ENCODE measurements at places on chromosomes 3 and 15.

DNA sequence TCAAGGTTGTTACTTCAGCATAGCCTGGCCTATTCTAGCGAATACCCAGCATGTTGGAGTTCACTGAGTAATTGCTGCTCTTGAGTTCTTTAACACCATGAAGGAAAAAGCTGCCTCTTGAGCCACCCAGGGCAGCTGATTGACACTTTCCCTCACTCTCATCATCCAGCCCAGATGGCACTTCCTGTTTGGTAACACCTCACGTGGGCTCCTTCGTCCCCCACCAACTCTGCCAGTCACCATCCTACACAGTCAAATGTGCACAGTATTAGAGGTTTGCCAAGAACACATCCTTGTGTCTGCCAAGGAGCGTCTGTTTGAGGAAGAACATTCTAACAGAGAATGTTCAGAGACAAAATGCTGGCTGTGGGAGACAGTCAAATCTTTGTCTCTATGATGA is 266.3 kb downstream of the RPLP1 start:
- DNase-seq: peak; percentile 73

DNA sequence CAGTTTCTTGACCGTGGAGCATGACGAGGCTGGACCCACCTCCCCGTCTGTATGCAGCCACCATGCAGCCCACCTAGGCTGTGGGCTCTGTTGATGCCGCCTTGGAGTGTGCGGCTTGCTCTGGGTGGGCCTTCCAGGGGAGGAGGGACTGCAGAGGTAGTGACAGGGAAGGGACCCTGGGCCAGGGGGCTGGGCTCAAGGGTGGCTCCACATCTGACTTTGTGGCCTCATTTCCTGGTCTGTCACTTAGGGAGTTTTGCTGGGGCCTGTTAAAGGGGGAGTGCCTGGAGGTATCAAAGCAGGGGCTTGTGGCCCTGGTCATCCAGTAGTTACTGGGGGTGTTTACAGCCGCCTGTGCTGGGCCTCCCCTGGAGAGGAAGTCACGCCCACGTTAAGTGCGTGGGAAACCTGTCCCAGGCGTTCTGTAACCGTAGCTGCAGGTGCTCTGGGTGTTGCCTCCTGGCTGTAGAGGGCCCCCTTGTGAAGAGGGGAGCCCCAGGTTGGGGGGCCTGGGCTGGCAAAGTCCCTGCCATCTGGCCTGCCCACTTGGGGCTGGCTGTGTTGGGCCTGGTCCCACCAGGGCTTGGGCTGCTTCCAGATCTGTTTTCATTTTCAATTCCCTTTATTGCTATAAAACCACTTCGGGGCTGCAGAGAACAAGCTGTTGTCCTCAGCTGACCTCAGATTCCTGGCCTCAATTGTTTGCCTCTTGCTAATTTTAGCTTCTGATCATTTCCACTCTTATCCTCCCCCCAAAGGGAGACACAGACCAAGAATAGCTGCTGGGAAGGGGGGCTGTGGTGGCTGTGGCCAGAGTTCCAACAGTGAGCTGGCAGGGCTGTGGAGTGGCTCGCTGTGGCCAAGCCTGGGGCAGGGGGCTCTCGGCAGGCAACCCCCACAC is 26.5 kb downstream of the KLF13 start:
- no peak for DNase-seq

DNA sequence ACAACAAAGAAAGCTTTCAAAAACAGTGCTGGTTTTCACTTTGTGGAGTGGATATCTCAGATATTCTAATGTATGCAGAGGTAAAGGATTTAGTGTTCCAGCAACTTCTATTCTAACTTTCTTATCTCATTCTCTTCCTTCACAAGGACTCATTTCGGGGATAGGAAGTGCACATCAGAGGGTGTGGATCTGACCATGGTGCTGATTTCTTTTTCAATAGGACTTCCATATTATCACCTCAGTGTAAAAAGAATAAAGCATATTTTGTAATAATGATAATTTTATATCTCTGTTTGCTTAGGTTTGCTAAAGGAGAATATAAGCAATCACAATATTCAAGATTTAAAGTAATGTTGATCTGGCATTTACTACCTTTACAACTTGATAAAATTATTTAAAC is 12.5 kb upstream of the CADM2 start:
- no peak for DNase-seq

DNA sequence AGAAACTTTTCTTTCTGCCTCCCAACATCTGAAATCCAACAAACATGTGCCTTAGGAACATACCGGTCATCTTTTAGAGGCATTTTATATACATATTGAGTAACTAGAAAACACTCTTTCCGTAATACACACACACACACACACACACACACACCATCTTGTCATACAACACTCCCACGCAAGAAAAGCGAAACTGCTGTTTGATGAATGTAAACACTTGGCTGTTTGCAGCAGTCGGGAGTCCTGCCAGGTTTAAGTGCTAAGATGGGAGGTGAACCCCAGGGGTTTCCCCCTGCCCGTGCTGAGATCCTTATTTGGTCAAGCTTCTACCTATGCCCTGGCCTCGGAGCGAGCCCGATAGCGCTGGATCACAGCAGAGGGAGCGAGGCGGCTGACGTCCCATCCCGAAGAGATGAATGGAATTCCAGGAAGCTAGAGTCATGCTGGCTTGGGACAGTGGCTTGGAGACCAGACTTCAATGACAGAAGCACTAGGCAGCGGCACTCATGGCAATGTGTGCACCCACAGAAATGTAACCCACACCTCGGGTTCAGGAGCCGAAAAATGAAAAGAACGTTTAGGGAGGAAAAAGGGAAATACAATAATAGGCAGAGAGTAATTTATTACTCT is 1.3 kb upstream of the THBS1 start:
- no peak for DNase-seq

GRCh38 chr3:45957586-45957985 is 14.3 kb downstream of the CXCR6 start:
- DNase-seq: no peak

DNA sequence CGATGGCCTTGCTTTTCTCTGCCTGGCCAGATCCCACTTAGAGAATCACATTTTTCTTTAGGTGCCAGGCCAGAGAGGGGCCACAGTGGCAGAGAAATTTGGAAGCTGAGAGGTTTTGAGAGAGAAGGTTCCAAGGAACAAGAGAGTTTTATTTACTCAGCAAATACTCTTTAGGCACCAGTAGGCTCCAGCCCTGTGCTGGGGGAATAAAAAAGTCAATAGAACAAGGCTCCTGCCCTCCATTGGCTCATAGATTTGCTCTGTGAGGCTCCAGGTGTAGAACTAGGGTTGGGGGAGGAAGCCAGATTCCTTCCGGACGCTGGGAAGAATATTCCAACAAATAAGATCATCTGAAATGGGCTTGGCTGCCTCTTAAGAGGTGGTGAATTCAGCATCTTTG is 59.9 kb downstream of the ST8SIA2 start:
- no peak for DNase-seq

DNA sequence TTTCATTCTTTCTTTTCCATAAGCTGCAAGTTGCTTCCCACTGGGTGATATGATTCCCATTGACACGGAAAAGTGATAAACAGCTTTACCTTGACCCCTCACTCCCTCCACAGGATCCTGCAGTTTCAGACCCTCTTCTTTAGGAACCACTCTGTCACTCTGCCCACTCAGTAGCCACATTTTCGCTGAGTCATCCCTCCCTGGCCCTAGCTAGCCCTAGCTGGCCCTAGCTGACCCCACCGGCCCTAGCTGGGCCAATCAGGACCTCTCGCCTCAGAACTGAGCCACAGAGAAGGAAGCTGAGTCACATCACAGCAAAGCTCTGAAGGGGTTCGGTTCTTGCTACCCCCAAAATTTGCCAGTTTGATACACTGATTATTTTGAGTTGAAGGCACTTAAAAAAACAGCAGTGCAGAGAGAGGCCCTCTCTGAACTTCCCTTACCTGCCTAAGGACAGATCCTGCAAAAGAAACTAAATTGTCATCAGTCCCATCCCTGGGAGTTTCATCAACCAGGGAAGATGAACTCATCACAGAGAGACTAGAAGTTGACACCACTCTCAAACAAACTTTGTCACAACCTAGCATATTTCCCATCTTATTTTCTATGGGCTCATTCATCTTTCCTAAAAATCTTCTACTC is 233.5 kb upstream of the PROK2 start:
- no peak for DNase-seq

DNA sequence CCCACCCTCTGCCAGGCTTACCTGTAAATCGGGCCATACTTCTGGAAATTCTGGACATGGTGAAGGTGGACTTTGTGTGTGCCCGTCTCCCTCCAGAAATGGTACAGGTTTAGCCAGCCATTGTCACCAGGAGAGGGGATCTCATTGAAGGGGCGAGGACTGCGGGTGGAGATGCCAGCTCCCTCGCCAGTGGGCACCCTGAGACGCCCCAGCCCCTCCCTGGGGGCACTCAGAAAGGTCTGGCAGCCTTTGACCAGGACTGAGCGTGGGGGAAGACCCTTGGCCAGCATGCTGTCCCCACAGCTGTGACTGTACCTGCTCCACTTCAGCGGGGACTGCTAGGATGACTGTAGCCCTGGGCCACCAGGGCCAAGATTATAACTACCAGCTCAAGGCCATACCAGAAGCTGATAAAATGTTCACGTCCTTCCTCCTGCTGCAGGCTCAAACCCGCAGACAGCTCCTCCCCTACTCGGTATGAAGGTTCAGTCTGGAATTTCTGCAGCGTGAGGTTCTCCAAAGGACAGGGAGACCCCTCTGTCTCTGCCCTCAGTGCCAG is at the start of gene CYP11A1:
Gene CYP11A1, minus strand, starts transcription at position 351 of the 559 bp plus-strand sequence. Its CDS starts 61 bp downstream, at position 290.
- DNase-seq: no peak

- DNase-seq: no peak
Measured at GRCh38 chr15:60557191-60557618, 78.3 kb upstream of the ICE2 start.

DNA sequence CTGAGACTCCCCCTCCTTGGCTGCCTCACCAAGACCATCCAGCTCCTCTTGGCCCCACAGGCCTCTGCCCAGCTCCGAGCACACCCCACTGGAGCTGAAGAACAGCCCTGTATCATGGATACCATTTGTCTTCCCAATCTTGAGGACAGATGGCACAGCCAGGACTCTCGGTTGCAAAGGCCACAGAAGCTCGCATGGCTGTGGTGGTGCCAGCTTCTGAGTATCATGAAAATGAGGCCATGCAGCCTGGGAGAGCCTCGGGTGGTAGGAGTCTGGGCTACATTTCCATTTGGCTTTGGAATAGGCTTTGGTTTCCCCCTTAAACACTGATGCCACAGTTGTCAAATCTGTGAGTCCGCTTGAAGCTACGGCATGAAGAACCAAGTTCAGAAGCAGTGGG is 106.6 kb downstream of the SEMA5B start:
- DNase-seq: no peak

DNA sequence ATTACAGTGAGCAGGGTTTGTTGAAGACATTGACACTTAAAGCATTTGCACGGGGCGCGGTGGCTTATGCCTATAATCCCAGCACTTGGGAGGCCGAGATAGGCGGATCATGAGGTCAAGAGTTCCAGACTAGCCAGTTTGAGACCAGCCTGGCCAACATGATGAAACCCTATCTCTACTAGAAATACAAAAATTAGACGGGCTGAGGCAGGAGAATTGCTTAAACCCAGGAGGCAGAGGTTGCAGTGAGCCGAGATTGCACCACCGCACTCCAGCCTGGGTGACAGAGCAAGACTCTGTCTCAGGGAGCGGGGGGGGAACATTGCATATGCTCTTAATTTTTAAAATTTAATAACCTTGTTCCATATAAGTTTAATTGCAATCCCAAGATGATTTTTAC is 11.9 kb downstream of the STT3B start:
- peak; percentile 55 for DNase-seq

DNA sequence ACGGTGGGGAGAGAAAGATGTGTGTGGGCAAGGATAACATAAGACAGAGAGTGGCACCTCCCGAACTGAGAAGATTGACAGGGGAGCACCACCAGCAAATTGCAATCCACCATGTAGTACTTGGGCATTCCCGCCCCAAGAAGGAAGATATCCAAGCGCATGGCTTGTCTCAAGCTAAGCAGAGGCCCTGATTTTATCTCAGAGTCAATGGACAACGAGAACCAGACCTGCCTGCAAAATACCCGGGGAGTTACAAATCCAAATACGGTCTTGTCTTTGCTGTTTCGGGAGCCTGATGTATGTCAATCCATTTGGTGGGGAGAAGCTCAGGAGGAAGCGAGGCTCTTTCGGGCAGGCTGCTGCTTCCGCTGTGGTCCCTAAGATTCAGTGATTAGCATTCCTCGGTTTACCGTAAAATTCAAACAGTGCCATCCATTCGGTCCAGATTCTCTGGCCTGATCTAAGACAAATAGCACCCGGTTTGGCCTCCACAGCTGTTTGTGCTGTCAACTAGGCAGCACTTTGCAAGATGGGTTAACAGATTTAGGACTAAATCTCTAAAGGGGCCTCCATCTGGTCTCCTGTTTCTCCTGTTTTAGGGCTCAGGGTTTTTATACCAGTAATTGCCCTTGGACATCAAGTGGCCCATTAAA is 97.7 kb upstream of the WNT5A start:
- DNase-seq: no peak

- no peak for DNase-seq
Measured at GRCh38 chr3:152742368-152743347, 92.3 kb upstream of the P2RY1 start.

GRCh38 chr3:133948131-133948810 is 52.6 kb upstream of the RAB6B start:
- no peak for DNase-seq

- no peak for DNase-seq
Measured at GRCh38 chr3:82329300-82329699, 567.9 kb upstream of the GBE1 start.

DNA sequence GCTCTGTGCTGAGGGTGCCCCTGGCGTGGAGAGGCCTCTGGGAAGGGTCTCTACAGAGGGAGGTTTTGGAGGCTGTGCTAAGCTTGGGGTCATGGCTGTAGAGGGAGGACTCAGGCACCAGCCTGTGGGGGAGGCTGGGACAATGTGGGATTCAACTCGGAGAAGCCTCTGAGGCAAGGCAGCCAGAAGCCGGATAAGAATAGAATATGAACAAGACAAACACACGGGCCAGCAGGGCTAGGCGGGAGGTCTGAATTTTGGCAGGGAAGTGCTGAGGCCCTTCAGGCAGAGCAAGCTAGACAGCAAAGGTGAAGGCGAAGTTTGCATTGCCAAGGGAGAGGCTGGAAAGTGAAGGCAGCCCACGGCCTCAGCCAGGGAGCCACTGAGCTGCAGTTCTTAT is 612.1 kb upstream of the NR2F2 start:
- no peak for DNase-seq

- DNase-seq: no peak
Measured at GRCh38 chr15:62447742-62448141, 282.7 kb upstream of the C2CD4B start.

- no peak for DNase-seq
Measured at GRCh38 chr15:65904301-65904700, 35.0 kb downstream of the RAB11A start.

GRCh38 chr15:57403017-57403416 is 26.7 kb downstream of the CGNL1 start:
- DNase-seq: no peak

- DNase-seq: no peak
Measured at GRCh38 chr3:155241579-155241978, 51.9 kb downstream of the STRIT1 start.

- no peak for DNase-seq
Measured at GRCh38 chr15:73926219-73927002, at the start of gene LOXL1. LOXL1 (plus strand) TSS chr15:73926462; CDS start chr15:73926784, 322 bp downstream.

- no peak for DNase-seq
Measured at GRCh38 chr3:98529856-98530459, 1.8 kb upstream of the GPR15 start.

All from GF-D8 (cell line).